ENCODE measurements at places on chromosomes 3 and 15.

DNA sequence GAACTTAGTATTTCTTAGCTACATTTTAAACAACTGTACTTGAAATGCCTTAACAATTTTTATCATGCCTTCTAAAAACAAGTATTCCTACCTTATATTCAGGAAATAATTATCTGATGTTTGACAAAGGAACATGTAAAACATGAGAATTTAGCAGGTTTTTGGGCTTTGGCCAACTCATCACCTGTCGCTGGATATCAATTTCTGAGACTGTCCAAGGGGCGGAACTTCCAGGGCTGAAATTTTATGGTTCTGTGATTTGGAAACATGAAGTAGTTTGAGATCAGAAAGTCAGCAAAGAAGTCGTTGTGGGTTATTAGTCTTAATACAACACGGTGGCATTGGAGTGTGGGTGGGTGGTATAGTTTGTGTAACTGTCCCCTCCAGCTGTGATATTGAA lies 282.2 kb upstream of the LRRN1 start:
- no peak for DNase-seq

DNA sequence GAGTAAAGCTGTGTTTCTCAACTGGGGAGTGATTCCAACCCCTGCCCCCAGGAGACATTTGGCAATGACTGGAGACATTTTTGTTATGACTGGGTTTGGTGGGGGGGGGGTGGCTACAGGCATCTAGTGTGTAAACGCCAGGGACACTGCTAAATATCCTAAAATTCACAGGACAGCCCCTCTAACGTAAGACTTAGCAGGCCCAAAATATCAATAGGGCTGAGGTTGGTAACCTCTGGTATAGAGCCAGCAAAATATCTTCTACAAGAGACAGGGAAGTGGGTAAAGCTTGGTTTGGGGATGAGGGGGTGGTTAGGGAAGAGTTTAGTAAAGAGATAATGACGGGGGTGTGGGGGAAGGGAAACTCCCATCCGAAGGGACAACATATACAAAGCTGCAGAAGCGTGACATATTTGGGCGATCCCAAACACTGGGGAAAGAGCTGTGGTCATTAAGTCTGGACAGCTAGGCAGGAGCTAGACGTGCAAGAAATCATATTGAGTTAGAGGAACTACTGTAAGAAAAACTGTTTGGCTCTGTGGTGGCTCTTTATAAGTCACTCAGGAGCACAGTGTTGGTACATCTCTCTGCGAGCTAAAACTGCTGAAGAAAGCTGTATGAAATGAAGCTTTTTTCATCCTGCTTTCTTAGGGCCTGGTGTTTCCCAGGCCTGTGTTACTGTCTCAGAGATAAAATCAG lies 697 bp upstream of the TRIM69 start:
- DNase-seq, result no peak

GRCh38 chr15:61051569-61052031 lies 177.5 kb downstream of the RORA start:
- no peak for DNase-seq

- DNase-seq, result no peak
These were observed 112.1 kb upstream of the LPP start for GRCh38 chr3:188041895-188042294.

DNA sequence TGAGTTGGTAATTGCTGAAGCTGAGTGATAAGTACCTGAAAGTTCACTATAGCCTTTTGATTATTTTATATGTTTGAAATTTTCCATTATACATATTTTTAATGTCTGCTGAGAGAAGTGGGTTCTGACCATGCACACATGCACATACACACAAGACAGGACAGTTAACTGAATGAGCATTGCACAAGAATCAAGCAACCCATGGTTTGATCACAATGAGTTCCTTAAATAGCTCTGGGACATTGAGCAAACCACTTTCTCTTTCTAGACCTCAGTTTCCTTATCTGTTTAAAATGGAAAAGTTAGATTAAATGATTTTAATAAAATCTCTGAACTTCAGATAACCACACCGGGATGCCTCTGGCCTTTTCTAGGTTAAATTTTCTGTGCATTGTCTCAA lies 26.7 kb downstream of the SNTN start:
- no peak for DNase-seq

DNA sequence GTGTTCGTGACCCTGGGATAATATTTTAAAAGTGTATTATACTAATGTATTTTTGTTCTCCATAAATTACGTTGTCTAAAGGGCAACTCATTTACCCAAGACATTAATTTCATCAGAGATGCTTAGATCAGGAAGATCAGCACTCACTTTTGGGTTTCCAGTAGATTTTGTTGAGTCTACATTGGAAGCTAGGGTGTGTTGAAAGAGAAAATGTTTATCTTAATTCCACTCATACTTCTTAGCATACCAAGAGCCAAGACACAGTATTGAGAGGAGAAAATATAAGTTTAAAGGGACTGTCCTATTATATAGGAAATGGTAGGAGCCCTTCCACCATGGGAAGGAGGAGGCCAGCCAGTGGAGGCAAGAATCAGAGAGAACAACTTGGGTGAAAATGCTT lies 412.9 kb upstream of the RGMA start:
- no peak for DNase-seq

- DNase-seq, result no peak
These were observed 152.3 kb downstream of the XXYLT1 start for GRCh38 chr3:195118671-195119070.

GRCh38 chr3:46812237-46812791 lies 50.9 kb downstream of the MYL3 start:
- DNase-seq, result peak; percentile 51

DNA sequence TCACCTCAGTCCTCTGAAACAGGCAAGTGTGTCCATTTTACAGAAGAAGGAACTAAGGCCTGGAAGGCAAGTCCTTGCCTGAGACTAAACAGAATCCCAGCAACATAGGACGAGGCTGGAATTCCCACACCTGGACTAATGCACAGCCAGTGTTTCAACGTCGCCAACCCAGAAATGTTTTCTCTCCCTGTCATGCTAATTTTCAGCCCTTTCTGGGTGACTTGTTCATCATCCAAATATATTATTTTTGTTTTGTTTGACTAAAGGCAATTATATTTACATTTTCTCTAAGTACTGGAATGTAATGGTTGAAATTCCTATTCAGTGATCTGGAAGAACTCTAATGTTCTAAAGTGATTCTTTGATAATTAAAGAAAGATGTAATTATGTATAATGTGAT lies 51.8 kb downstream of the BTD start:
- no peak for DNase-seq

- no peak for DNase-seq
These were observed 99.8 kb downstream of the NSUN3 start for GRCh38 chr3:94162700-94163099.

GRCh38 chr3:114847564-114847963 lies 299.5 kb downstream of the ZBTB20 start:
- no peak for DNase-seq

- no peak for DNase-seq
These were observed 3.3 kb upstream of the CA12 start for GRCh38 chr15:63384906-63385305.

- DNase-seq, result no peak
These were observed 65.1 kb upstream of the MBNL1 start for GRCh38 chr3:152203652-152204051.

- no peak for DNase-seq
These were observed 80.6 kb downstream of the OXSM start for GRCh38 chr3:25870452-25870851.

GRCh38 chr3:93910097-93910496 lies 63.6 kb downstream of the PROS1 start:
- no peak for DNase-seq

- DNase-seq, result no peak
These were observed 626.1 kb downstream of the CADM2 start for GRCh38 chr3:85584779-85585356.

DNA sequence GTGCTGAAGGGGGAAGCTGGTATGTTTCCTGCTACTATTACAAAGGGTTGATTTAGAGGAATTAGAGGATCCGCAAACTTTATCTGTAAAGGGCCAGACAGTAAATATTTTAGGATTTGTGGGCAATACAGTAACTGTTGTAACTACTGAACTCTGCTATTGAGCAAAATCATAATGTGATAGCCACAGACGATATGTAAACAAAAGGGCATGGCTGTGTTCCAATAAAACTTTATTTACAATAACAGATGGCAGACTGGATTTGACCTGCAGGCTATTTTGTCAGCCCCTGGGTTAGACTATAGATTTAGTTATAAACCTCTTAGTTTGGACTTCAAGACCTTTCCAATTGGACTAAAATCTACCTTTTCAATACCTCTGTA lies 27.8 kb upstream of the KCNMB2 start:
- no peak for DNase-seq

DNA sequence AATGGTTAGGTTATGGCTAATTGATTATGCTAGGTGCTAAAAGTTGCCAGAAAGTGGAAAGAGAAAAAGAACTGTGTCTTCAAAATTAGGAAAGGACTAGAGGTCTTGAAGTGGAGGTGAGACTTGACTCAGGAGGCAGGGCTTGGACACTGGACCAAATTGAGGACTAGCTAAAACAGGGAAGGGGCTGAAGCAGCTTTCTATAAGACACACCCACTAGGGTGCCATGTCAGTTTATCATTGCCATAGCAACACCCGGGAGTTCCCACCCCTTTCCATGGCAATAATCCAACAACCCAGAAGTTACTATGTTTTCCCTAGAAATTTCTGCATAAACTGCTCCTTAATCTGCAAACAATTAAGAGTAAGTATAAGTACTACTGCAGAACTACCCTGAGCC lies 42.9 kb upstream of the MITF start:
- no peak for DNase-seq

- no peak for DNase-seq
These were observed 13.1 kb upstream of the CORO2B start for GRCh38 chr15:68565726-68566125.

DNA sequence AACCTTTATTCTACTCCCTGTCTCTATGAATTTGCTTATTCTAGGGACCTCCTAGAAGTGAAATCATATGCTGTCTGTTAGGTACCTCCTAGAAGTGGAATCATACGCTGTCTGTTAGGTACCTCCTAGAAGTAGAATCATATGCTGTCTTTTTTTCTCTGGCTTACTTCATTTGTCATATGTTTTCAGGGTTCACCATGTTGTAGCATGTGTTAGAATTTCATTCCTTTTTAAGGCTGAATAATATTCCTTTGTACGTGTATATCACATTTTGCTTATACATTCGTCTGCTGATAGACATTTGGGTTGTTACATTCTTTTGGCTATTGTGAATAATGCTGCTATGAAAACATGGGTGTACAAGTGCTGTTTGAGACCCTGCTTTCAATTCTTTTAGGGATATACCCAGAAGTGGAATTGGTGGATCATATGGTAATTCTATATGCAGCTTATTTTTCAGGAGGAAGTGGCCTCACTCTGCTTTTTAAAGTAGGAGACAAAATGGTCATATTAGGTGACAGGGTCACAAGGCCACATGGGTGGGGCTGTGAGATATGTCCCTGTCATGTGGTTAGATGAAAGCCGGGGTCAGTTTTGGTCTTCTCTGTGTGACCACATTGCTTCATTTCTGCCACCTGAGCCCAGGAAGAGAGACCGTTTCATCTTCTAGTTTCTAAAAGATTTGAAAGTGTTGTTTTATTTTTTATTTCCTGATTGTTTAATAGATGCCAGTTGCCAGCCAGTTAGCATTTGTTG lies 76.7 kb downstream of the FLNB start:
- DNase-seq, result no peak

DNA sequence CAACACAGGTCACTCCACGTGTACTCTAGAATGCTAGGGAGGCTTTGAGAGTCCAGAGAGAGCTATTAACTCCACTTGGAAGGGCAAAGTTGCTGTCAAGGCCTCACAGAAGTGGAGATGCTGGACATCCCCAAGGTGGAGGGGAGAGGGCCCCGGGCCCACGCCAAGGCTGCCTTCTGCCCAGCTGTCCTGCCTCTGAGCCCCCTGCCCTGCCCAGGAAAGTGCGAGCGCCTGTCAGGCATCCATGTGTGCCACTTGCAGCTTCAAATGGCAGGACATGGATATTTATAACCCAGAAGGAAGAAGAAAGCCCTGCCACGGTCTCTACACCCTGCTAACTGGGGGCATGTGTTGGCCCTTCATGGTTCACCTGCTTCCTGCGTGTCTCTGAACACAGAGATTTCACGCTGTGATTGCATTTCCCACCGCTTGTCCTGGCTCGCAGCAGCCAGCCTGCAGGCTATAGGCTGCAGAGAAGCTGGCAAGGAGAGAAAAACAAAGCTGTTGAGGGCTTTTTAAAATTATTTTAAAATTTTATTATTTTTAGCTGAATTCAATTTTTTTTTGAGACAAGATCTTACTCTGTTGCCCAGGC lies 17.0 kb downstream of the ANKDD1A start:
- no peak for DNase-seq

- no peak for DNase-seq
These were observed 56.1 kb downstream of the RBM6 start for GRCh38 chr3:49996016-49996415.

DNA sequence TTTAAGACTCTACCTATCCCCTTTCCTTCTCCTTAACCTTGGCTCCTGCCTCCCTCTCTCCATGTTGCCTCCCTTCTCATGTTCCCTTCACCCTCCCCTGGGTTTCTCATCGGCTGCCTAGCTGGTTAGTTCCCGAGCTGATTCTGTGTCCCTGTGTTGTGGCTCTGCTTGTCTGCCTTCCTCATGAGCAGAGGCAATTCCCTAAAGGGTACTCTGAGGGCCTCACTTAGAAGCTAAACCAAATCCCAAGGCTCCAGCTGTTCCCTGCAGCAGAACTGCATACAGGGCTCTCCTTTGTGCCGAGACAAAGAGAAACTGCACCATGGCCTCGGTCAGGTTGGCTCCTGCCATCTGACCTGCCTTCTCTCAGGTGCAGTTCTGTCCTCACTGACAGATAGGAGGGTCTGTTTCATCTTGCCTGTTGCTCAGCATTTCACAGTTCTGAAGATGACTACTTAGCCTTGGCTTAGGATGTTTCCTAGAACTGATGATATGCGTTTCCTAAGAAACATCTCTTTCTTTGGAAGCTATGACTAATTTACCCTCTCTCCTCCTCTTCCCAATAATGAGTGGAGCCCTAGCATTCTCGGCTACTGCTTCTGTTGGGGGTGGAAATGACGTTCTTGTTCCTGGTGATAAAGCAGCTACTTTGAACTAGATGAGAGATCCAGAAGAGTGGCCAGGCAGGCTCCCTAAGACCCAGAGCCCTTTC lies 27.1 kb downstream of the DUOX1 start:
- DNase-seq, result no peak

DNA sequence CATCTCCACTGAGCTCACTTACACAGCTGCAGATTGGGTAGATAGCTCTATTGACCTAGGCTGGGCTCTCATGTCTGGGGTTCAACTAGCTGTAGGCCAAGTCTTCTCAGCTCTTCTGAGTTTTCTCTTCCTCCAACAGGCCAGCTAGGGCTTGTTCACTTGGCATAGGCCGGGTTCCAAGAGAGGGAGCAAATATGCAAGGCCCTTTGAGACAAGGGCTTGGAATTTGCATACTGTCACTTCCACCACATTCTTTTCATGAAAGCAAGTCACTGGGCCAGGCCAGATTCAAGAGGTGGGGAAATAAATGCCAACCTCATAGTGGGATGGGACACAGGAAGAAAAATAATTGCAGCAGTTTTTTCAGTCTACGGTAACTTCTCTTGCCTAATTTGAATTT lies 25.2 kb downstream of the PIGB start:
- DNase-seq, result no peak

GRCh38 chr3:23996095-23996524 lies 51.0 kb downstream of the NR1D2 start:
- DNase-seq, result no peak

Measured in stimulated activated CD4-positive, alpha-beta T cell treated with anti-CD3 and anti-CD28 coated beads, TNF-alpha, amount 100 ng/mL, for 4 hours (primary cell).